Stimulated activated CD4-positive, alpha-beta T cell treated with anti-CD3 and anti-CD28 coated beads, Interleukin-4, amount 100 ng/mL, for 4 hours (primary cell): ENCODE measurements at places on chromosomes 6 and 20.

DNA sequence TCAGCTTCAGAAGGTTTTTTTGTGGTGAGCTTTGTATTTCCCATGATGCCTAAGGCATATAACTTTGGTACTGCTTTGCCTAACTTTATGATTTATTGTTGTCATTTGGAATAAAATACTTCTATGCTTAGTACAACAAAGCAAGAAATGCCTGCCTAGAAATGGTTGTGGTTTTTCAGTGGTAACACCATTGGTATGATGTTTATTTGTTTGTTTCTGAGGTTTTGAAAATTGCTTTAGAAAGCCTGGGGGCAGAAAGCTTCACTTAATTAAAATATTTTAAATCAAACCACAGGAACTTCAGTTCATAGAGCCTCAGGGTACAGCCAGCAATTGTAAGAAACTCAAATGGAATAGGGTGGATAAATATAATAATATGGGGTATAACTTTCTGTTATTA lies 351.2 kb upstream of the MAP3K7 start:
- no peak for DNase-seq

- DNase-seq = no peak
Measured at GRCh38 chr20:20344476-20344875, 23.4 kb upstream of the INSM1 start.

GRCh38 chr20:58718121-58718563 lies 25.5 kb downstream of the NPEPL1 start:
- no peak for DNase-seq

DNA sequence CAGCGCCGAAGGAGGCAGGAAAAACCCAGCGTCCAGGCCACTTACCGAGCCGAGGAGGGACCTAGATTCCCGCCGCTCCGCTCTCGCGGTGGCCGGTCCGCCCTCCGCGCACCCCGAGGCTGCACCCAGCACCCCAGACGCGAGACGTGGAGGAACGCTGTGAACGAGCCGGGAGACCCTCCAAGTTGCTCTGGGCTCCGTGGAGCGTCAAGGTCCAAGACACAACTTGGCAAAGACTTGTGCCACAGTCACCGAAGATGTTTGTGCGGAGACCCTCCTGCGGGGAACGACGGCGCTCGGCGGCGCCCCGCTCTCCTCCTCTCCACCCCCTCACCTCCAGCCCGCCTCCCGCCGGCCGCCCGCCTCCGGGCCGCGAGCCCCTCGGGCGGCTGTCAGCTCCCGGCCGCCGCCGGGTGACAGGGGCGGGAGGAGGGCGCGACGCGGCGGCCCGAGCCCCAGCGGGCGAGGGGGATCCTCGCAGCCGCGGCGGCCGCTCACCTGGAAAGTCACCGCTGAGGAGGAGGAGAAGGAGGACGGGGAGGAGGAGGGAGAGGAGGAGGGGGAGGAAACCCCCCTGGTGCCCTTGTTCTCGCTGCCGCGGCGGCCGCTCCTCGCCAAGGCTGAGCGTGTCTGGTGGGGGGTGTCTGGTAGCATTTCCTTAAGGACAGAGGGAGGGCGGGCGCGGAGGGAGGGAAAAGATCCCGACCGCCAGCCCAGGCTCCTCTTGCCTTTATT lies 637 bp upstream of the HIVEP2 start:
- peak; percentile 54 for DNase-seq

DNA sequence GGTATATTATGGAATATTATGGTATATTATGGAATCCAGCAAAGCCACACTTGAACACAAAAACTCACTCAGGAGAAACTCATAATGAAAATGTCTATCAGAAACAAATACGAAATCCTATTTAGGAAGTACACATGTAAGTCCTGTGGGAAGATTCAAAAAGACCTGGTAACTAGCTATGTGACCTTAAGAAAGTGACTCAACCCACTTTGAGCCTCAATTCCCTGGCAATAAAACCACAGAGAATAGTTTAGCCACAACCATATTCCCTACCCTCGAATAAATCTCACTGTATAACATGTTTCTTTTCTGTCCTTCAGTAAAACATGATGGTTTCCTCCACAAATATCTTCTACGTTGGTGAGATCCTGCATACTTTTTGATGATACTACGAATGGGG lies 56.4 kb downstream of the ZMYND8 start:
- no peak for DNase-seq

DNA sequence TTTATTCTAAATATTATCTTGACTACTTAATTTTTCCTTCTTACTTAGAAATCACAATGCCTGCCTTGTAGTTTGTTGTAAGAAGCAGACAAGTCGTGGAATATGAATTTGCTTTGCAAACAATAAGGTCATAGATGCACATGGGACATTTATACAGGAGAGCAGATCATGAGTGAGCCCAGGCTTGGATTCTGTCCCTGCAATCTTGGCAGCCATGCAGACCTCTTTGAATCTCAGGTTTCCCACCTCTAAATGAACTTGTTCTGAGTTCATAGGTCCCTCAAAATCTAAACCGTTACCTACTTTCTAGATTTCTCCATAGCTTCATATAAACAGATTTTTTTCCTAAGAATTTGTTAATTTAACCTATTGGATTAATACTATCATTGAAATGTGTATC lies 19.5 kb downstream of the KIAA0408 start:
- no peak for DNase-seq

- DNase-seq = no peak
Measured at GRCh38 chr20:62637110-62637509, 5.2 kb upstream of the SLCO4A1 start.

GRCh38 chr6:91788501-91788900 lies 1201.6 kb upstream of the MAP3K7 start:
- no peak for DNase-seq

DNA sequence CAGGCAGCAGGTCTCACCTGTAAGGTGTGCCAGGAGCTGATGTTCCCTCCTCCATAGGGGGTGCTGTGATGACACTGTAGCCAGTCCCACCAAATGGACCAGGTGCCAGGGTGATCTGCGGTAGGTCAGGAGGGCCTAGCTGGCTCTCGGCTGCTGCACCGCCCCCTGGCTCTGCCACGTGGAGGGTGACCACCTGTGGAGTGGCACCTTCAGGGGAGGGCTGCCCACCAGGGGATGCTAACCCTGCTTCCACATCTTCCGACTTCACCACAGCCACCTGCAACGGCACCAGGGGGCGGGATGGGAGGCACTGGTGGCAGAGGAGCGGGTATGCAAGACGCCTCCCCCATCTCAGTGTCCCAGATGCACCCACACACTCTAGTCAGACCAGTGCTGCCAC lies 18.3 kb downstream of the ZNF335 start:
- DNase-seq = no peak

GRCh38 chr20:41304424-41305079 lies 13.0 kb downstream of the ZHX3 start:
- no peak for DNase-seq

GRCh38 chr6:21845439-21846140 lies 252.0 kb downstream of the SOX4 start:
- DNase-seq = no peak

GRCh38 chr6:82970839-82971238 lies 94.8 kb downstream of the UBE3D start:
- no peak for DNase-seq

GRCh38 chr6:21005816-21006570 lies 471.7 kb downstream of the CDKAL1 start:
- no peak for DNase-seq

- DNase-seq = no peak
Measured at GRCh38 chr6:28810659-28811053, 113.1 kb downstream of the TRIM27 start.

GRCh38 chr6:109094416-109095035 lies at the start of gene SESN1:
TSS of gene SESN1 (minus strand) at chr6:109094846. CDS start at chr6:109094073, 773 bp downstream.
- DNase-seq = peak; percentile 78

- DNase-seq = no peak
Measured at GRCh38 chr6:163457637-163458561, 43.4 kb downstream of the QKI start.

GRCh38 chr6:153476243-153476642 lies 345.2 kb upstream of the RGS17 start:
- DNase-seq = no peak

DNA sequence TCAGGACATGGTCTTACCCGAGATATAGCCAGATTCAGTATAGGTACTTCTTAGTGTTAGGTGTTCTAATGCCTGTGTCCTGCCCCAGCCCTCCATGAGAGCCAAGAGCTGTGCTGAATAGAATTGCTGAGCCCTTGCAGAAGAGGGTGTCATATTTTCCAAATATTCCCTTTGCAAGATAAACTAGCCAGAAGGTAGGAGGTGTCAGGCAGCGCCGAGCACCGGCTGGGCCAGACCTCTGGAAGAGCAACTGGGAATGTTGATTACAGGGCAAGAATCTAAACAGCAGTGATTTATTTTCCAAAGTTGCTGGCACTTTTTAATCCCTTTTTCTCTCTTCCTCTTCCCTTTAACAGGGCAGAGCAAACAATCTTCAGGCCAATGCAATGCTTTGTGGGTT lies 37.1 kb upstream of the EZR start:
- no peak for DNase-seq

- DNase-seq = no peak
Measured at GRCh38 chr6:55512904-55513303, 66.1 kb downstream of the HMGCLL1 start.

- no peak for DNase-seq
Measured at GRCh38 chr6:4518506-4518905, 257.7 kb upstream of the CDYL start.

GRCh38 chr6:68716620-68717019 lies 81.5 kb downstream of the ADGRB3 start:
- no peak for DNase-seq

- DNase-seq = no peak
Measured at GRCh38 chr6:150717419-150717818, 117.7 kb downstream of the PLEKHG1 start.

DNA sequence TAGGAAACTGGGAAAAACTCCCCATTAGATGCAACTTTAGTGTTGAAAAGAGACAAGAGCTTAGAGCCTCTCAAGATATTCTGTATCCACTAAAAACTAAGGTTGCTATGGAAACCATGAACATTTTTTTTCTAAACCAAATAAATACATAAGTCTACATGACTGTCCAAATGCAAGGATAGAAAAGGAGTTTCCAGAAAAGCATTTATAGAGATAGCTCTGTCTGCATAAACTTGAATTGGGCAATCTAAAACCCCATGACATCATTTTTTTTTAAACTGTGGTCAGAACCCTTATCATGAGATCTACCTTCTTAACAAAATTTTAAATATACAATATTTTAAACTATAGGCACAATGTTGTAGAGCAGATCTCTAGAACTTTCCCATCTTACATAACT lies 36.4 kb upstream of the FAM83B start:
- no peak for DNase-seq

DNA sequence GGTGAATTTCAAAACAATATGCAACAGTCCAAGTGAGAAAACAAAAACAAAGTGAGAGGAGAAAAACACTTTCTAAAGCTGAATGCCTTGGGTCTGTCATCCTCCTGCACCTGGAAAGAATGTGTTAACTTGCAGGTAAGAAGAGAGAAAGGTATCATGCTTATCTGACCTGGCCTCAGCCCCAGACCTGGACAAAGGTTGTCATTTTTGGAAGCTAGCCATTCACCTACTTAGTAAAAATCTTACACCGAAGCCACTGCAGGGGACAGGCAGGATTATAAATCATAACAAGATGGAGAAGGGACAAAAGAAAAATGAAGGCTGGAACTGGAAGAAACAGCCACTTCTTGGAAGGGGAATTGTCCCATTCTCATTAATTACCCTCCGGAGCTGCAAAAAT lies 69.4 kb downstream of the GFOD1 start:
- DNase-seq = no peak

GRCh38 chr20:11027224-11027623 lies 353.4 kb upstream of the JAG1 start:
- DNase-seq = no peak

GRCh38 chr6:146545581-146545980 lies 1.9 kb downstream of the RAB32 start:
- DNase-seq = no peak

- no peak for DNase-seq
Measured at GRCh38 chr6:24961852-24962251, 26.1 kb upstream of the RIPOR2 start.

GRCh38 chr6:4620284-4621151 lies 155.7 kb upstream of the CDYL start:
- no peak for DNase-seq

DNA sequence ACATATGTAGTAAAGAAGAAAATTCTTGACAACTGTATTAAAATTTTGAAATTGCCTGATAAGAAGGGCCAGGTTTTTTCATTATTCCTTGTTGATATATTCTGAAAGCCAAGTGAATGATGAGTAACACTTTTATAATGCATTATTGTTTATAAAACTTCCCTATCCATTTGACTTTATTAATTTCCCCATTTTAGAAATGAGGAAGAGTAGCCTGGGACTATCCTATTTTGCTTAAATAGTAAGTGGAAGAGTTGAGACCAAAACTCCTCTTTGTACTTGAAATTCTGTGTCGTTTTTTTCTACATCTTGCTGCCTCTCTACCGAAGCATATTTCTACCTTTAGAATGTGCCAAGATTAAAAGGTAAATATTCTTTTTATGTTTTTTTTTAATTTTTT lies 39.7 kb downstream of the TRMT11 start:
- DNase-seq = no peak

- peak; percentile 17 for DNase-seq
Measured at GRCh38 chr6:154370545-154370944, 13.9 kb upstream of the IPCEF1 start.

DNA sequence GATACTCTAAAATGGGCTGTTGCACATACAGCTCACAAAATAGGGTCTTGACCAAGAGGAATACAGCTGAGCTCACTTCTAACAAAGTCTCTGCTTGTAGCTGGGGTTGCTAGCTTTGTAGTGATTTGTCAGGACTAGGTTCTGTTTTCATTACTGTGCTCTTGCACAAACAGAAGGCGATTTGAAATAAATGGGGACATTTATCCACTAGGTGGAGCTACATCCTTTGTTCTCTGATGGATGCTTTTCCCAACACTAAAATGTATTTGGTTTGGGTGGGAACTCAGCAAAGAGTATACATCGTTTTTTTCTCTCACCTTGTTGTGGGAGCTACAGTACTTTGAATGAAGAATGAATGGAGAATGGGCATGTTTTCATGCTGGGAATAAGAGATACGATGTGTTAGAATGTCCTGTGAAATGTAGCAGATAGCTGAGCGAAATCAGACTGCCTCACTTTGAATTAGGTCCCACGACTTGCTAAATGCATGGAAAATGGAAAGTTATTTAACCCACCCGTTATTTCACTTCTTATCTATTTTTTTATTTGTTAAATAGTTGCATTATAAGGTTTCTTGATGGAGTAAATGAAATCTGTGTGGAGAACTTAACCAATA lies 494.7 kb upstream of the MAP3K7 start:
- DNase-seq = no peak

DNA sequence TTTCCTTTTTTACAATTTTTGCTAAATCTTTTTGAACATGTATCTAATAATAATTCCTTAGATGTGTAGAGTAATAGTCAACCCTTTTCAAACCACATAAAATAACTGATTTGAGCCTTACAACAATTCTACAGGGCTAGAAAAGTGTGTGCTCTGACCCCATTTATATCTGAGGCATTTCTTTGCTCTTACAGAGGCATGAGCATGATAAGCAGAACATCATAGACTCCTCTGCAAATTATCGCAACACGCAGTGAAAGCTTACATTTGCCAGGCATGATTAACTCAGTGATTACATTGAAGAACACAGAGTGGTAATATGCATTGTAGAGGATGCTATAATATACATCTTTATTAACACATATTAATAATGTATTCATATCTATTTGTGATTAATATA lies 120.4 kb downstream of the SIM1 start:
- no peak for DNase-seq

- no peak for DNase-seq
Measured at GRCh38 chr6:32943864-32944649, 3.2 kb upstream of the HLA-DMB start.

GRCh38 chr6:13515912-13516311 lies 28.5 kb upstream of the GFOD1 start:
- DNase-seq = no peak

GRCh38 chr6:120873125-120873865 lies 461.0 kb downstream of the TBC1D32 start:
- no peak for DNase-seq
